ENCODE measurements at places on chromosomes 4 and X.
A peak's percentile ranks its signal among the peaks of the same experiment; 100 is the strongest.

GRCh38 chr4:15344041-15344440 is 83.8 kb upstream of the C1QTNF7 start:
- DNase-seq, result no peak

DNA sequence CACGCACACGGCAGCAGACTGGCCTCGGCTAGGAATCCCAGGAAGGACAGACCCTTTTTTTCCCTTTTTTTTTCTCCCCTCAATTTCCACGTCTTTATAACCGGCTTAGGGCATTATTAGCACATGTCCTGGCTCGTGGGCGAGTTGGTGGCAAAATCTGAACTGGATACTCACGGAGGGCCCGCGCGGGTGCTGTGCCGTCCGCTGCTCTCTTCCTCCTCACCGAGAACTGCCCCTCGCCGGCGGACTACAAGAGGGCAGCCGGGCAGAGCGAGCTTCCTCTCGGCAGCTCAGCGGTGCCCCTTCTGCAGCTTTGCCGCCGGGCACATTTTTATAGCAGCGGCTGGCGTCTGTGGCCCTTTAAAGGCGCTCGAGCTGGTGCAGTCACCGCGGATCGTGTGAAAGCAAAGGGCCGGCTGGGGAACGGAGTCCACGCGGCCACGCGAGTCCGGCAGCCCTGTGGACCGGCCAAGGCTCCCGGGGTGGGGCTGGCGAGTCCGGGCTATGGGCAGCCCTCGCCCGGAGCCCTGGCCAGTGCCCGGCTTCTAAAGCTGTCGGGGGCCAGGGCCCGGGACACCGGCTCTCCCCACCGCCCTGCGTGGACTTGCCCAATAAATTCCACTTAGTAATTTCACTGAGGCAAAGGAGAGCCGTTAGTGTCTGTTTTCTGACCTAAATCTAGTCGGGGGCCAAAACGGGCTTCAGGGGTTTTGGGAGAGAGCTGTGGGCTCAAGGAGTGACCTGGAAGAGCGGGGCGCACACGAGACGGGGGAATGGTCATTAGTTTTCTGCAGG is 1.3 kb upstream of the CITED1 start:
- DNase-seq, result peak; percentile 19

DNA sequence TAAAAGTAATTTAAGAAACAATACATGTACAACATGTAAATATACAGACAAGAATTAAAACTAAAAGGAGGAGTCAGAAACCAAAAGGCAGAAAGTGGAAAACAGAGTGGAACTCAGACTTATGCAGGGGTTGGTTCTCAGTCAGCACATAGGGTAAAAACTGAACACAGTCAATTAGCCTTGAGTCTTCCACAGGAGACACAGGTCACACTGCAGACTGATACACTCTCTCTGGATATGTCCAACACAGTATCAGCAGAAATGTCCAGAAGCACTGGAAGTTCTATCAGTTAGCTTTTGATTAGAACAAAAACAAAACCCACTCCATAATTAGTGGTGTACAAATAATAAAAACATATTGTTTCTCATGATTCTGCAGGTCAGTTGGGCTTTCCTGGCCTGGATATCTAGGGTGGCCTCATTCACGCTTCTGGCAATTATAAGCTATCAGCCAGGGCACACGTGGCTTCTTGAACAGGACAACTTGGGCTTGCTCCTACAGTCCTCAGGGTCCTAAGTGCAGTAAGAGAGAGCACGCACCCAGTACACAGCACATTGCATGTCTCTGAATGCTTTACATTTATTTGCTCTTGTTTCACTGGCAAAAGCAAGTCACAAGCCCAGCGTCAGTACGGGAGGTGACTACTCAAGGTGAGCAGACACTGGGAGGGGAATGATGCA is 21.6 kb downstream of the TEC start:
- DNase-seq, result no peak

- DNase-seq, result no peak
Observed at GRCh38 chr4:72557021-72557420, 12.0 kb downstream of the ADAMTS3 start.

- no peak for DNase-seq
Observed at GRCh38 chrX:146224442-146224841, 406.8 kb downstream of the SLITRK2 start.

DNA sequence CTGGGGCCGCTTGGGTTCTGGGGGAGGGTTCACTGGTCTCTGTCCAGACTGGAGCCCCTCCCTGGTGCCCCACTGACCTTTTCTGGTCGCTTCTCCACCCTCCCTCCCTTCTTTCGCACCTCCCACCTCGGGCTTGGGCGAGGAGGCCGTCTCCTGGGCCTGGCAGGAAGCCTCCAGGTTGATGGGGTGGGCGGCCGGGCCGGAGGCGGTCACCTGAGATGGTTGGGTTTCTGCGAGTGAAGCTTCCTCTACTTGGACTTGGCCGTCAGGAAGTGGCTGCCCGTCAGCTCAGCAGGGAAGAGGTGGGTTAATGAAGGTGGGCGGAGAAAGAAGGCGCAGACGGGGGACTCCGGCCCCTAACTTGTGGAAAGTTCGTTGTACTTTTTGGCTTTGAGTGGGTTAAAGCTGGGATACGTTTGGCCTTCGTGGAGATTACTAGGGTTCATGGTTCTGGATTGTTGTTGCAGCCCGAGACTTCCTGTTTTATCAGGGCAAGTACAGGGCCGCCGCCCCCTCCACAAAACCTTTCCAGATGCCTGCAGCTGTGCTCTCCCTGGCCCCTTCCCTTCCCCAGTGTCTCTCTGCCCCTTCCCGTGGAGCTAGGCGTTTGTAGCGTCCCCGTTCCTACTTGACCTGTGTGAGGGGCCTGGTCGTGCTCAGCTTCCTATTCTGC is 1.2 kb downstream of the AKAP17A start:
- DNase-seq, result peak; percentile 30
